ENCODE measurements at places on chromosomes 4 and X.

DNA sequence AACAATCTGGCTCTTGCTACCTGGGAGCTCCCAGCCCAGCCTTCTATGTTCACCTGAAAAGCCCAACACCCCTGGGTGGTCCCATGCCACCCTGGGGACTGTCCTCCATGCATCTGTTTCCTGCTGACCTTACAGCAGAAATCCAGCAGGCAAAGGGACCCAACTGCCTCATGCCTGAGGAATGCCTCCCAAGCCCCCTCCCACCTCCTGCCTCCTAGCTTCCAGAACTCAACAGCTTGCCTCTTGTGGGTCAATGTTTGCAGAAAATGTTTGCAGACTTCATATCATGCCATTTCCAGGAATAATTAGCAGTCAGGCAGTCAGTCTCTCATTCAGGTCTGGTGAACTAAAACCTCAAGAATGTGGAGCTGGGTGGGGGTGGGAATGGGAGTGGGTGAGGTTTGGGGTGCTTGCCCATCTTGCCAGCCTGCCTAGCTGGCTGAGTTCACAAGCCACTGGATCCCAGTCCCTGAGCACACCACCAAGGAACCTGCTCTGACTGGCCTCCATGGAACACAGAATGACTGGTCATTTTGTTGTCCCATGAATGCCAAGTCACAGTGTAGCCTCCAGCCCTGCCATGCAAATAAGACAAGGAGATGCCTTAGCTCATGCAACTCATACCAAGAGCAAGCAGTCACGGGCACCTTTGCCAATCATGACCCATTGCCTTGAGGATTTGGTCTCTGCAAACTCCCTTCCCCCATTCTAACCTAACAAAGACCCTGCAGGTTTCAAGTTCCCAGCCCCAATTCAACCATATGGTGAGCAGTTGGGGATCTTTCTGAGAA is 12.1 kb upstream of the PLAC1 start:
- DNase-seq, result no peak

DNA sequence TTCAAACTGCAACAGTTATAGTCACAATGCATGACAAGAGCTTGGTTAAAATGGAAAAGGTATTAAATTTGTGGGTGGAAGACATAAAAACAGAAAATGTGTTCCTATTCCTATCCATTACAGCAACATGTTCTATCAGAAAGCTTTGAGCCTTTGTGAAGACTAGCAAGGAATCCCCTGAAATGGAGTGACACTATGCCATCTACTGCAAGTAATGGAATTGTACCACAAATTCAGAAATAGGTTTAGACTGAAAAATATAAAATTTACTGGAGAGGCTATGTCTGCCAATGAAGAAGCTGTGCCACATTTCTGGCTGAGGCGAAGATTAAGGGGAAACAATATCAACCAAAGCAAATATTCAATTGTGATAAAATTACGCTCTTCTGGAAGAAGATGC is 247.9 kb downstream of the ADAM29 start:
- DNase-seq, result no peak

- DNase-seq, result peak; percentile 21
Measured at GRCh38 chrX:119482481-119483480, 14.5 kb downstream of the SLC25A5 start.

- no peak for DNase-seq
Measured at GRCh38 chr4:185833055-185833598, 21.1 kb upstream of the SORBS2 start.

DNA sequence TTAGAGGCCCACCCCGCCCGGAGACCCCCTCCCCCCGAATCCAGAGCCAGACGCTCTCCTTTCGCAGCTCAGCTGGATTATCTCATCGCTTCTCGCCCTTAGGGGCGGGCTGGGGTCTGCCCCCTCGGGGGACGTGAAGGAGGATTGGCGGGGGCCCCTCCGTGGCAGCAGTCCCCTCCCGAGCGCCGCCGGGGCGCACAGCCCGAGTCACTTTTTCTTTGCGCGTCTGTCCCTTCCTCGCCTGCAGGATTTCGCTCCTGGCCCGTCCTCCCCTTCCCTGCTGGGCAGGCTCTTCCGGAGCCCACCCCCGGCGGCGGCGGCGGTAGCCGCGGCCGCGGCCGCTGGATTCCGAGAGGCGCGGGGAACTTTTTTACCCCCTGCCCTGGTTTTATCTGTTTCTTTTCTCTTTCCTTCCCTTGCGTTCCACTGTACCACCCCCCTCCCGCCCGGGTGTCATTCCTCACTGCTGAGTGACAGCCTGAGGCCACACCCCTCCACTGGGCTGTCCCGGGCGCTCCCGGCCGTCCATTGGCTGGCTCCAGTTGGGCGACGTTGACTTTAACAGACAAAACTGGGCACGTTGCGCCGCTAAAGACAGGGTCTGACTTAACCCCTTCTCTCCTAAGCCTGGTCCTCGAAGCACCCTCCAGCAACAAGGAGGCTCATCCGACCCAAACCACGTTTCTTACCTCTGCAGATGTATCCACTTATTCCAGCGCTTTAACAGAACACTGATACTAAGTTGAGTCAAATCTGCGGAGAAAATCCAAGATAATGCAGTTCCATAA is 492 bp upstream of the NKX3-2 start:
- no peak for DNase-seq

GRCh38 chrX:45849261-45849862 is 648.7 kb upstream of the DIPK2B start:
- DNase-seq, result no peak

- DNase-seq, result no peak
Measured at GRCh38 chr4:82050796-82051195, 323.0 kb downstream of the HNRNPD start.

GRCh38 chr4:1169171-1169671 is 3.2 kb downstream of the SPON2 start:
- no peak for DNase-seq

- no peak for DNase-seq
Measured at GRCh38 chr4:124804584-124804983, 92.1 kb upstream of the ANKRD50 start.

- DNase-seq, result no peak
Measured at GRCh38 chr4:30821275-30821674, 101.1 kb downstream of the PCDH7 start.

DNA sequence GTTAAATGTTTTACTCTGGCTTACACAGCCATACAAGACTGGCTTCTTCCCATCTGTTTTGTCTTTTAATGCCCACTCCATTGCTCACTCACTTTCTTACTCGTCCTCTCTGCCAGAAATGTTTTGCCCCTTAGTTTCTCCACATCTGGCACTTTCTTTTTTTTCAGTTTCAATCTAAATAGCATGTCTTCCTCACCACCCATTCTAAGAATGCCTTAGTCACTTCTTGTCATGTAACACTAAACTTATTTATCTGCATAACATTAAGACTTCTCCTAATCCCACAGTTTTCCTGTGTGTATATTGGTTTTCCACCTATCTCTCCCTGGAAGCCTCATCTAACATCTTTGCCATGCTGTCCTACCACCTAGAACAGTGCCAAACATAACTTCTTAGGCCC is 119.3 kb downstream of the ADAMTS3 start:
- no peak for DNase-seq

- DNase-seq, result no peak
Measured at GRCh38 chr4:48275686-48276085, 6.0 kb upstream of the TEC start.

GRCh38 chr4:87019246-87019791 is 84.5 kb downstream of the AFF1 start:
- DNase-seq, result no peak

DNA sequence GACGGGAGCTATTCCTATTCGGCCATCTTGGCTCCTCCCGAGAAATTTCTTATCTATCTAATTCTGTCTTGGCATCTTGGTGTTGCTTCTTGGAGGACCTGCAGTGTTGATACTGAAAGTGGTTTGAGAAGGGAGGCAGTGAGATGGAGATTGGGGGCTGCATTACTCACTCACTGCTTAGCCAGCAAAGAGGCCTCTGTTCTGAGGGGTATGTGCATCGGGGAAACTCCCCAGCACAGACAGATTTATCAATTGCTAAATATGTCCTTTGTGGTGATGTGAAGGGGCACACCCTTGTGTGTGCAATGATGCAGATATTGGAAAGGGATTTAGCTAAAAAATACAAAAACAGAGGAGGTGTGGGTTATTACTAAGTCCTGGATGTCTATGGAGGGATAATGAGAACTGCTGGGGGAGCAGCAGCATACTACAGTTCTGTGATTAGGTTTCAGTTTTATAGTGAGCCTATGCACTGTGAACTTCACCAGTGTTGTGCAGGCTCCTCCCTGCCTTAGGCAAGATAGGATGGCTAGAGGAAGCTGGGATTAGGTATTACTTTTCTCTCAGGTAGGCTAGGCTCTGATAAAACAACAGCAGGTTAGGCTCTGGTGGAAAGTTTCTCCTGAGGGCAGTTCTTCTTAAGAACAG is 279.0 kb downstream of the HS3ST1 start:
- DNase-seq, result no peak

DNA sequence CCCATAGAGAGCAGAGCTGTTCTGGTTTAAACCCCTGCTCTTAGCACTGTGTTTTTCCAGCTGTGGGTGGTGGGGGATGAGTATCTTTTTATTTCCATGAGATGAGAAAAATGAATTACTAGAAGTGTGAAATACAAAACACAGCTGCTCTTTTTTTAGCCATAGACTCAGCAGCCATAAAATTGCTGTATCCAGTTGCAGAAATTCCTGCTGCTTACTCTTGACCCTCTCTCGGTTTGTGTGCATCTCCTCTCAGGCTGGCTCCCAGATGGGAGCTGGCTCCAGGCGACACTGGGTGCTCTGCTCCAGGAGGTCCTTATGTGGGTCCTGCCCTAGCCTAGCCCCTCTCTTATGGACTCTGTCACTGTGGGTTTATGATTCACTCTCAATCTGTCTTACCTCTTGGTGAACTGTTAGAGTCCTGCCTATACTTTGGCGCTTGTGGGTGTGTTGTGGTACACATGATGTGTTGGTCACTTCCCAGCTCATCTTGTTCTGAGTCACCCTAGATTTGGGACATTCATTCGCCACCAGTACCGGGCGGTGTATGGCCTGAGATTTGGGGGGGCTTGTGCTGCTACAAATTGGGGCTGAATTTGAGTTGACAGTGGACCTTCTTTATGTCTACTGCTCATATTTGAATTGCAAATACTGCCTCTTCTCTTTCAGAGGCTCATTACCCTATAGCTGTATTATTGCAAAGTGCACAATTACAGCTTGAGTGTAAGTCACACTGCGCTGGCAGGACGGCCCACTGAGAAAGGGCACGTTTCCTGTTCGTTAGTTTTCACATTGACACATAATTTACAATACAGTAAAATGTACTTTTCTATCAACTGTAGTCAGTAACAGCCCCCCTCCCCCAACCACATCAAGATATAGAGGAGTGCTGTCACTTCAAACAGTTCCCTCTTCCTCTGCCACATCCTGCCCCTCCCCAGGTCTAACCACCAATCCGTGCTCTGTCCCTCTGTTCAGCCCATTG is 46.9 kb upstream of the MSANTD1 start:
- peak; percentile 61 for DNase-seq

GRCh38 chrX:122771933-122772332 is 412.1 kb upstream of the GRIA3 start:
- no peak for DNase-seq

DNA sequence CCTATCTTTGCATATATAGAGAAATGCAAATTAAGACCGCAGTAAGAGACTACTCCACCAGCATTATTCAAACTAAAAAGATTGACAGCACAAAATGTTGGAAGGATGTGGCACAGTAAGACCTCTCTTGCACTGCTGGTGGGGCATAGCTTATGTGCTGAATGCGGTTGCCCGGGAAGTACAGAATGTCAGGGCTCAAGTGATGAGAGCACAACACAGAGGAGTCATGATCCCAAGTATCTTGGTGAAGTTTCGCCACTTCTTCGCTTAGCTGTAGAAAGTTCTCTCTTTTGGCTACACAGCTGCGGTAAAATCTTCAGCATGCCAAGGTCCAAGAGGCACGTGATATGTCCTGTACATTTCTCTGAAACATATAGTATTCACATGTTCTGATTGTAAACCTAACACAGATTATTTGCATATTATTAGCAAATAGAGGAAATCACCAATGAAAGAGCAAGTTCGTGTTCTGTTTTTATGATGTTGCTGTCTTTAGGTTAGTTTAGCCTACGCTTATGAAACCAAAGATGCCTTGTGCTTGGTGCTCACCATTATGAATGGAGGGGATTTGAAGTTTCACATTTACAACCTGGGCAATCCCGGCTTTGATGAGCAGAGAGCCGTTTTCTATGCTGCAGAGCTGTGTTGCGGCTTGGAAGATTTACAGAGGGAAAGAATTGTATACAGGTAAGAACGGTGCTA is 55.0 kb downstream of the HTT-AS start:
- no peak for DNase-seq

DNA sequence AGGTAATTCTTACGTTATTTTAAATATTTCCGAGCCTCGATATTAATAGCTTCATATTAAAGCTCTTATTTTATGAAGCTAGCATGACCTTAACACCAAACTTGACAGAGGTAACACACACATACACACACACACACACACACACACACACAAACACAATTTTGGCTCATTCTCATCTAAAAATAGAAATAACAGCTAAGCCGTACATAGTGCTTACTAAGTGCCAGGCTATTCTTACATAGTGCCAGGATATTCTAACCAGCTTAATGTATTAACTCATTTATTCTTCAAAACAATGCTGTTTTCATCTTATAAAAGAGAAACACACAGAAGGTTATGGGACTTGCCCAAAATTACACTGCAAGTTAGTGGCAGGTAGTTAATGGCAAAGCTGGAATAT is 87.0 kb upstream of the BLTP1 start:
- DNase-seq, result no peak

- DNase-seq, result no peak
Measured at GRCh38 chr4:24645765-24646550, 61.6 kb upstream of the DHX15 start.

- DNase-seq, result no peak
Measured at GRCh38 chrX:71871367-71871766, 39.3 kb upstream of the NHSL2 start.

DNA sequence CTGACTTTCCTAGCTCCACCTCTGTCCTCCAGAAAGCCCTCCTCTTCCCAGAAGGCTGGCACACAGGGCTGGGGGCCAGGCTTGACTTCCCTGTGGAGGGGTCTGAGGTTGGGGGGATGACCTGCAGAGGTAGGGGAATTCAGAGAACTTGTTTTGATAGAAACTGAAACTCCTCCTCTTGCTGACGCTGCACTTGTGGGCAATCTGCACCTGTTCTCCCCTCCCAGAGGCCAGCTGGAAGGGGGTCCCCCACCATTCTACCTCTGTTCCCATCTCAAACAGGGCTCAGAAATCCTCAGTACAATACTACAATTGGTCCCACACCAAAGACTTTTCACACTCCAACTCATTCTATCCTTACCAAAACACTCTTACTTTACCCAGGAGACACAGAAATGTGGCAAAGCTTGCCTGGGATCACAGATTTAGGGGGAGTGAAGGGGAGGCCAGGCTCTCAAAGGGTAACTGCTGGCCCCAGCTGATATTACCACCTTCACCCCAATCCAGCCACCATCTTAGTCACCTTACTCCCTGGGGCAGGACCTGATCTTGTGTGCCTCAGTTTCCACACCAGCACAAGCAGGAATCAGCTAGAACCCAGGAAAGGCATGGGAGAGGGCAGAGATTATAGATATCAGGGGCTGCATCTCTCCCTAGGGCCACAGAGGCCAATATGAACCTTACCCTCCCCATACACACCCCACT is 18.5 kb downstream of the OTUD5 start:
- DNase-seq, result peak; percentile 57

- no peak for DNase-seq
Measured at GRCh38 chrX:49912086-49912485, 10.3 kb upstream of the CLCN5 start.
